ENCODE measurements at places on chromosomes 5 and 9.

DNA sequence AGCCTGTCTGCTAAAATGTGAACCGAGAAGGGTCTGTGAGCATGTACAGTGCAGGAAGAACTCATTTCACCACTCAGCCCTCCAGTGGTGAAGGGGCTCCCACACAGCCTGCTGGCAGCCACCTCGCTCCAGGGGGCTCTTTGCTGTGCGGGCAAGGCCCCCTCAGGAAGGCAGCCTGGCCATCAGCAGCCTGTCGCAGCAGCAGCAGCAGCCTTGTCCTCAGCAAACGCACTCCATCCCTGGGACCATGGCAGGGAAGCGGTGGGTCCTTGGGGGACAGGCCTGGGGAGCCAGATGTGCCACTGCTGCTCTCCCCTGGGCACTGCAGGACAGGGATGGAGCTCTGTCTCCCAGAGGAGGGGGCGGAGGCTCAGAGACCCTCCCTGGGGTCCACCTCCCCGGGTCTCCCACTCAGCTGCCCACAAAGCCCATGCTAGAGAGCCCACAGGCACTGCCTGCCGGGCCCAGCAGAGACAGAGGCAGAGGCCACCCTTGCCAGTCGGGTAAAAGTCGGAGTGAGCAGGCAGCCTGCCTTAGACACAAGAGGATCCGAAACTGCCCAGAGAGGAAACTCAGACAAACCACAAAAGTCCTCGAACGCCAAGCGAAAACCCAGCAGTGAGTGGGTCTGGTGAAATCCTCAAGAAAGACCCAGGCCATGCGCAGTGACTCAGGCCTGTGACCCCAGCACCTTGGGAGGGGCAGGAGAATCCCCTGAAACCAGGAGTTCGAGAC, 8.0 kb downstream of the BRD3 start:
- no peak for DNase-seq

- no peak for DNase-seq
These were observed 65.1 kb downstream of the NREP start for GRCh38 chr5:111691914-111692313.

DNA sequence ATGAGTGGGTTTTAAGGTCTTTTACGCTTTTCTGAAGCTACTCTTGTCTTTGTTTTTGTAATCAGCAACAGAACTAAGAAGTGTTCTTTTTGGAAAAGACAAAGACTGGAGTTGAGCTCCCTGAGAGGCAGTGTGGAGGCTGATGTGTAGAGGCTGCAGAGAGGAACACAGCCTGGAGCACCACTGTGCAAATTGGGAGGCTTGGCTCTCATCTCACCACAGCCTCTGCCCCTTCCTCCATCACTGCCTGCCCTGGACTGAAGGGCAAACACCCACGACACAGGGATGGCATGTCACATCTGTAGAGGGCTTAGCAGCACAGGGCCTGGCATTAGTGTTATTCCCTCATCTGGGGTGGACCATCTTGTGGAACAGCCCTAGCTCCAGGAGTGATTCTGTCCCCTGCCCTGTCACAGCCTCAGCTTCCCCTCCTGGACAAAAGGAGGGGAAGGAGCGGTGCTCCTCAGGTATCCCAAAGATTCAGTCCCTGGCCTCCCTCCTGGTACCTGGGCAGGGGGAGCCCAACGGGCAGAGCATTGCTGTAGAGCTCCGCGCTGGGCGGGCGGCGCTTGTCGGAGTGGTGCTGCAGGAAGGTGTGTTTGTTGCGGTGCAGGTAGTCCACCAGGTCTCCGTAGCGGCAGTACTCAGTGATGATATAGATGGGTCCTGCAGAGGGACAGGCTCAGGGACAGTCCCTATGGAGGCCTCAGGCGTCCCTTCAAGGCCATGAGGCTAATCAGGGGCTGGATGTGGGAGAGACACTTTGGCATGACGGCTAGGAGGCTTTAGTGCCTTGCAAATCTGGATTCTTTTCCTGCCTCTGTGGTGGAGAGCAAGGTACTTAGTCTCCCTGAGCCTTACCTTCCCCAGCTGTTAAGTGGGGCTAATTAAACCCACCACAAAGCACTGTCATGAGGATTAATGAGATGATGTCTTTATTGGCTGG, 32.8 kb downstream of the PDGFRB start:
- no peak for DNase-seq

- no peak for DNase-seq
These were observed 39.1 kb upstream of the S1PR3 start for GRCh38 chr9:88952086-88952615.

- DNase-seq, result no peak
These were observed 140.7 kb downstream of the MTX3 start for GRCh38 chr5:79850316-79850822.

DNA sequence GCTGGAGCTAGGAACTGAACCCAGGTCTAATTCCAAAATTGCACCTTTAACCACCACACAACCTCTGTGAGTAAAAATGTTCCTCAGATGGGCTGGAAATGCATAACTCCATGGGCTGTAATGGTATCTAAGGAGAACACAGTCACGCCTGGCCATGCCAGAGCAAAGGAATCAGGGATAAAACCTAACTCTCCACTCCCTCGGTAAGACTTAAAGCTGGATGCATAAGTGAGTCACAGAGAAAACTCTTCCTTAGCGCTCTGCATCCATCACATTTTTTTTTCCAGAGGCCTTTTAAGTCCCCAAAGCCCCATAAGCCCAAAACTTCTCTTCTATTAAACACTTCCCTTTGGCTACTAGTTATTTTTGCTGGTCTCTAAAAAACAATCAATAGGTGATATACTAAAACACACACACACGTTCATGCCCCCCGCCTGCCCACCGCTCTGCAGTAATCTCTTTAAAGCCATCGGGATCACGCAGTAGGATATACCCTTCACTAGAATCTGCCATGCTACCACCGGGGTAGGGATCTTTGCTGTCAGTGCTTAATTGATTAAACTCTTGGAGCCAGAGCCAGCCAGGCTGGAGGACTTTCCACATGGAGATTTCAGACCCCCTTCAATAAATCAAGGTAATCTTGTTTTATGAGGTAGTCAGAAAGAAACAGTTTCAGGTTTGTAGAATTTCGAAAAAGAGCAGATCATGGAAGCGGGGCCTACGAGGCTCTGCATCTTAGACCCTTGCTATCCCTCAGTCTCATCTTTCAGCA, 212.9 kb downstream of the MAPKAP1 start:
- DNase-seq, result no peak

- DNase-seq, result no peak
These were observed 75.7 kb downstream of the MED10 start for GRCh38 chr5:6302684-6303083.

- no peak for DNase-seq
These were observed 21.6 kb upstream of the RXRA start for GRCh38 chr9:134304690-134305089.

DNA sequence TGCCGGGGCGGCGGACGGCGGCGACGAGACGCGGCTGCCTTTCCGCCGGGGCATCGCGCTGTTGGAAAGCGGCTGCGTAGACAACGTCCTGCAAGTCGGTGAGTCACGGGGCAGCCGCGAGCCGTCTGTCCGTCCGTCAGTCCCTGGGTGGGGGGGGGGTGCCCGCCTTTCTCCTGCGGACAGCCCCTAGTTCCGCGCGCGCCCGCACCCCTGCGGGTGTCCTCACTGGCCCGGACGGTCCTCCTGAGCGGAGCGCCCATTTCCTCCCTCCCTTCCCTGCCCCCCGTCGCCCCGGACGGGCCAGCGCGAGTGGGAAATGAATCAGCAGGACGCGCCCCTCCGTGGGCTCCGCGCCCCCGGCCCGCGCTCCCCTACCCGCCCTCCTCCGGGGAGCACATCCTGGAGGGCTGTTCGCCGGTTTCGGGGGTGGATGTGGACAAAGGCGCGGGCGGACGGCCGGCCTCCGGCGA, 828 bp downstream of the ZSWIM6 start:
- peak; percentile 31 for DNase-seq

GRCh38 chr5:177591690-177592009, 353 bp upstream of the TMED9 start:
- no peak for DNase-seq

DNA sequence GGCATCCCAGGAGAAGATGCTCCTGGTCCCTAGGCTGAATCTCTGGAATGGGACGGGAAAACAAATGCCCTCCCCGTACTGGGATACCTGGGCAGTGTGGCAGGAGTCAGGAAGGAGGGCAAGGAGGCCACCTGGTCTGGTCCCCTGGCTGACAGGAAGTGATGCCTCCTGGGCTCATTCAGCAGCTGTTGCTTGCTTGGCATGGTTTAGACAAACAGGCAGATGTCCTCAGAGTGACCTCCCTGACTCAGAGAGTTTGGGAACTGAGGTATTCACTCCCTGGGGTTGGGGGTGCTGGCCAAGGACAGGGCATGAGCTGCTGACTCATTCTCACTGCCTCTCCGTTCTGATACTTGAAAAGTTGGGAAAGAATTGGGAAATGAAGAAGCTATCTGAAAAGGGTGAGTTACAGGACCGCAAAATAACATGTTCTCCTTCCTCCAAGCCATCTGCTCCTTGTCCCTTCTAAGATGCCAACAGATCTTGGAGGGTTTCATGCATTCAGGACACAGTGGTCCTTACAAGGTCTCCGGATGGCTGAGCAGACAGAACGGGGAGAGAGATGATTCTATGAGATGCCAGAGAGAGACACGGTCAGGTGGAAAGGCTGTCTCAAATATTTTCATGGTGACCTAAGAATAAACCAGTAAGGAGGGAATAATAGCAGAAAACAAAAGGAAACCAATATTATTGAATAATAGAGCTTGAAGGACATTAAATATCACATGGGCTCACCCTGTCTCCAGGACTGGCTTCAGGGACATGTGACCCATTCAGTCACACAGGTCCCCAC, 534.5 kb downstream of the BNC2 start:
- DNase-seq, result peak; percentile 97

DNA sequence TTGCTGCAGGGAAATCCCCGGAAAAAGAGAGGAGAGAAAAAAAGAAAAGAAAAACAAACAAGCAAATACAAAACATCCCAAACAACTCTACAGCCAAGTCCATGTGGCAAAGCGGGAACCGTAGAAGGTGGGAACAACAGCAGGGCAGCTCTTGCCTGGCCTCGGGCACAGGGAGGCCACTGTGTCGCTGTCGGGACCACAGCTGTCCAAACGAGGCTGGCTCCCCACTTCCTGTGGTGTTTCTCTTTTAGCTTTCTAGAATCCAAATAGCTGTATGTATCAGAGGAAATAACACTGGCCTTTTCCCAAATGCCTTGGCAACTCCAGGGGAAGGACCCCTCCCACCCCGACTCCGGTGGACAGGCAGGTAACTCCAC, 41.6 kb upstream of the EQTN start:
- DNase-seq, result no peak

DNA sequence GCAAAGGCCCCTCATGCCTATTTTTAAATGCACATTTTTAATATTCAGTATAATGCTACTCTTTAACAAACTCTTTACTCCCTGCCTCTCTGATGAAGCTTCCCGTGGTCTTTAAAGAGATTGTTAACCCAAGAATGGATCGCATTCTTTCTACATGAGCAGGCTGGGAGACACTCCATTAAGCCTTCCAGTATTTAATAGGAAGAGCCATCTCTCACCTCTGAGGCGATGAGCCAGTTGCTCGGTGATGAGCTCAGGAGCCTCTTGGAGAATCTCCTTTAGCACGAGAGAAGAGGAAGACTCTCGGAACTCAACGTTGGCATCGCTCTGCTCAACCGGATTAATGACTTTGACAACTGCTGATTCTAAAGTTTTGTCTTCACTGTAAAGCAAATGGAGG, 59.6 kb downstream of the PRUNE2 start:
- no peak for DNase-seq

GRCh38 chr5:94025788-94026473, 284.5 kb upstream of the POU5F2 start:
- no peak for DNase-seq

DNA sequence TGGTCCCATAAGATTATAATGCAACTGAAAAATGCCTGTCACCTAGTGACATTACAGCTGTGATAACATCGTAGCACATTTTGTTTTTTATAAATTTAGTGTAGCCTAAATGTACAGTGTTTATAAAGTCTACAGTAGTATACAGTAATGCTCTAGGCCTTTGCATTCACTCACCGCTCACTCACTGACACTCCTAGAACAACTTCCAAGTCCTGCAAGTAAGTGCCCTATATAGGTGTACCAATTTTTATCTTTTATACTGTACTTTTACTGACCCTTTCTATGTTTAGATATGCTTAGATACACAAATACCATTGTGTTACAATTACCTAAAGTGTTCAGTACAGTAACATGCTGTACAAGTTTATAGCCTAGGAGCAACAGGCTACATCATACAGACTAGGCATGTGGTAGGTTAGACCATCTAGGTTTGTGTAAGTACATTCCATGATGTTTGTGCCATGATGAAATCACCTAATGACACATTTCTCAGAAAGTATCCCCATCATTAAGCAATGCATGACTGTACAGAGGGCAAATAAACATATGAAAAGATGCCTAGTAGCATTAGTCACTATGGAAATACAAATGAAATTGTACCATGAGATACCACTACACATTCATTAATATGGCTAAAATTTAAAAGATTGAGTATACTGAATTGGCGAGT, 127.6 kb downstream of the TRPM6 start:
- DNase-seq, result peak; percentile 58

DNA sequence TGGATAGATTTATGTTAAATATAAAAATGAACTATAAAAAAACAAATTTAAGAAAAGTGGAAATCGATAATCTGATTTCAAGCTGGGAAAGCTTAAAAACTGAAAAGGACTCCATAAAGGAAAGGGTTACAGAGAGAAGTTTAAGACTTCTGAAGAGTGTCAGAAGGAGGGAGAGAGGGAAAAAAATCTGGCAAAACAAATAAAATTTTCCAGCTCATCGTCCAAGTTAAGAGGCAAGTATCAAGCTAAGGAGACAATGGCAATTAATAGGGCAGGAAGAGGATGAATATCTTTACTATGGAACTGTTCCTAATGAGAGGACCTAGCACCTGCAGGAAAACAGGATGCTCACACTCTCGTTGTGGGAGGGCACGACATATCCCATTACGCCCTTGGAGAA, 20.5 kb upstream of the HEXB start:
- DNase-seq, result no peak

DNA sequence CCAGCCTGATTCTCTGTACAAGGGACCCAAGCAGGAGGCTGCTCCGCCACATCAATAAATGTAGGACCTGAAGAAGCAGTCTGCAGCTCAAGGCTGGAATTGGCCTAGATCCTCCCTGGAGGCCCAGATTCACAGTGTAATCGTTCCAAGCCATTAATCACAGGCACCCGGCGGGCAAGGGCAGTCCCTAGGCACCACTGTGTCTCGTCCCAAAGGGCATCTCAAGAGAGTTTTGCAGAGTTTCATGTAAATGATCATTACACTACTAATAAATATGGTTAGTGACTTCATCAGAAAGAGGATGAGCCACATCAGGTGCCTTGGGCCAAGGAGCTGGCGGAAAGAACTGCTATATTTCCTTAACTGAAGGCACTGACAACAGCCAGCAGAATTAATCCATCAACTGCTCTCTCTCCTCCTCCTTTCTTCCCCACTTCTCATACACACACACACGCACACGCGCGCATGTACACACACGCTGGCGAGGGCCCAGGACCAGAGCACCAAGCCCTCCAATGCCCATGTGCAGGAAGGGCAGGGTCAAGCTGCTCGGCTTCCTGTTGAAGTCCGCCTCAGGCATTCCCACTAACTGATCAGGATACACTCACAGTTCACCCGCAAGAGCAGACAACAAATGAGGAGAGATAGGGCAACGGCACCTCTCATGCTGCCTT, 33.9 kb downstream of the GNAQ start:
- DNase-seq, result no peak
